Activated B cell treated with CpG ODN at 0.5 μM for 24 hours (primary cell): ENCODE measurements at places on chromosomes 16 and 17.

- DNase-seq = no peak
Measured at GRCh38 chr16:13992322-13992721, 72.4 kb downstream of the ERCC4 start.

- no peak for DNase-seq
Measured at GRCh38 chr17:31604936-31605335, 213.5 kb downstream of the RAB11FIP4 start.

GRCh38 chr17:12358477-12358876 is 307.2 kb upstream of the MYOCD start:
- DNase-seq = no peak

- no peak for DNase-seq
Measured at GRCh38 chr16:22052980-22053379, 39.4 kb upstream of the VWA3A start.

- no peak for DNase-seq
Measured at GRCh38 chr17:79005063-79005861, 4.3 kb downstream of the CANT1 start.

DNA sequence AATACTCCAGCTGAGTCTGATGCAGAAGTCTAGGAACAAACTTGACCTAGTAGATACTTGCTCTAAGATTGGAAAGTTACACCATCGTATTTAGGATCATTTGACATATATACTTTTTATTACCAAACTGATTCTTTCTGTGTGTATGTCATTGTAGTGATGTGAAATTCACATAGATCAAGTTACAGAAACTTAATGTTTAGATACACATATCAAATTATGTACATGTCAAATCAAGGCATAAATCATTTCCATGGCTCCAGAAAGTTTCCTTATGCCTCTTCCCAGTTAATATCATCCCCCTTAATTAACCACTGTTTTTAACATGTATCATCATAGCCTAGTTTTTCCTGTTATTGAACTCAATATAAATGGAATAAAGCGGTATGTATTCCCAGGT is 292.0 kb upstream of the CDH11 start:
- DNase-seq = no peak

DNA sequence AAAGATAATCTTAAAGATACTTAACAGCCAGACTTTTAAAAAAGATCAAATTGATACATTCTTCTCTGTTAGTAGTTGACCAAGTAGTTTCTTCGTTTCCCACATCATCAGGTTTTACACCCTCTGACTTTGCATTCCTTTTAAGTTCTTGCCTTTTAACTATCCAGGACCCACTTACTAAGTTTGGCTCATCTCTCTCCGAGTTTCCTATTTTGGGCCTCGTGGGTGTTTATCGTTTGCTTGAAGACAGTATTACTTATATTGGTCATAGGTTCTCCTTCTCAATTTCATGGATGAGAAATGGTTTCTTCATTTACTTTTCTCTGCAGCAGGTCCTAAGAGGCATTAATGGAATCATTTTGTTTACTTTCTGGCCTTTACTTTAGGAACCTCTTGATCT is 43.2 kb downstream of the RPA1 start:
- no peak for DNase-seq

- DNase-seq = no peak
Measured at GRCh38 chr16:64826374-64826773, 295.5 kb downstream of the CDH11 start.

GRCh38 chr16:57897996-57898395 is 72.9 kb downstream of the CNGB1 start:
- DNase-seq = no peak

DNA sequence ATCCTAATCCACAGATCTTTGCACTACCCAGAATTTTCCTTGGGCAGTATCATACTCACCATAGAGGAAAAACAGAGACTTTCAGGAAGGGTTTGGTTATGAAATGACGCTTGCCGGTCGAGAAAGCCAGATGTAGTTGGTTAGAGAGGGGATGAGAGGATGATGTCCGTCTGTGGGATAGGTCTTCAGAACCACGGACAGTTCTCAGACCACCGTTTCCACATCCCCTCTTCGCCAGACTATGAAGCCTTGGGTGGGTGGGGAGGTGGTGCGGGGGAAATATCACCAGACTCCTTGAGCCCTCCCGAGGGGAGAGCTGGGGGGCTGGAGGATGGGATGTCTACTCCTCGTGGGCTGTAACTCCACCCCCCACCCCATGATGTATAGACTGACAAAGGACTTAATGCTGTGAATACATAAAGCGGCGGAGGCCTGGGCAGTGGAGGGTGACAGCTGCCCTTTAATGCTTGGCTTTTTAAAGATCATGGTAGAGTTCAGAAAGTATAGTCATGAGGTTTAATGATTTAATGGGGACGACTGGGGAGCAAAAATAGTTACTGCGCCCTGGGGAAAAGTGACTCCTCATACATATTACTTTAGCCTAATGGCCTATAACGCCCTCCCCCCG is 96.6 kb downstream of the MRM1 start:
- no peak for DNase-seq

DNA sequence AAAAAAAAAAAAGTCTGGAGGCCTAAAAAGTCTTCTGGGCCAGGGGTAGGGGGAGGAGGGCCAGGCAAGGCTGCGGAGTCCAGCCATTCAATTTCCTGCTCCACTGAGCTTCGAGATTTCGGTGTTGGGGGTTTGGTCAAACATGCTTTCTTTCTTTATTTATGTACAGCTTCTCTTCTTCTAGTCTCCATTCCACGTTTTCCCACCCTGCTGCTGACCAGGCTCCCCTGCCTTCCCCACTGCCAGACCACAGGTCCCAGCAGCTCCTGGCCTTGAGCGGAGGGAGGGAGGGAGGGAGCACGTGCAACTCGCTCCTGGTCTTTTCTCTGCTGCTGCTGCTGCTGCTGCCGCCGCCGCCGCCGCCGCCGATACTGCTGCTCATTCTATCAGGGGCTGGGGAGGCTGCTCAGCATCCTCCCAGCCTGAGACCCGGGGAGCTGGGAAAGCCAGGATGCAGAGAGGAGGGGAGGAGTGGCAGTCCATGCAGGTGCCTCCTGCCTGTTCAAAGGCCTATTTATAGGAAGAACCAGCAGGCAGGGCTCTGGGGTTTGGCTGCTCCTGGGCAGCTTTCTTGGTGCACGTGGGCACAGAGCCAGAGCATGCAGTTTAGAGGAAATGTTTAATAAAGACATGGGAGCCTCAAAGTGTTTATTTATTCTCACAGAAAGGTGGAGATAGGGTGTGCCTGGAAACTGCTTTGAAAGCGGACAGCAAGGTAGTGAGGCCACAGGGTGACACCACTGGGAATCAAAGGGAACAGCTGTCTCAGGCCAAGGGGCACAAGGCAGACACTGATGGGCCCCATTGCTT is 23.4 kb upstream of the ZFHX3 start:
- no peak for DNase-seq

- no peak for DNase-seq
Measured at GRCh38 chr17:59381716-59382570, 50.5 kb downstream of the YPEL2 start.

DNA sequence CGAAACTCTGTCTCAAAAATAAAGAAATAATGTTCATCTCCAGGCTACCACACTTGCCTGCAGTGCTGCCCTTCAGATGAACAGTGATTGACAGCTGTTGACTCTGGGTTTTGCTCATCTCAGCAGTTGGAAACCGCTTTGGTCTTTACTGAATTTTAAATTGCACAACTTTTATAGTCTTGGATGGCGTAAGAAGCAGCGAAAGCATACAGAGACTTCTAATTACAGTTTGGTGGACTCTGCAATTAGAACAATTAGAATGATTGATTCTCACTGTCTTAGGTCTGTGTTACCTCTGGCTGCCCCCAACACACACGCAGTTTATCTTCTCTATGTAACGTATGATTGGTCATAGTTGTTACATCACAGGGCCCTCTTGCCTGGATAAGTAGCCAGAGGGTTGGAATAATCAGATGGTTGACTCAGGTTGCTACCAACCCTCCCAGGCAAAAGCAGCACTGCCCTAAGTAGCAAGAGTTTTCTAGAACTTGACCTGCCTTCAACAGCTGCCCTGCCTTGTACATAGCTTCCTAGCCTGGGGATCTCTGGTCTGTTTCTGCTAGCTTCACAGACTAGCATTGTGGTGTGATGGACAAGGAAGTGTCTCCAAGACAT is 1.9 kb upstream of the NAT9 start:
- DNase-seq = no peak

DNA sequence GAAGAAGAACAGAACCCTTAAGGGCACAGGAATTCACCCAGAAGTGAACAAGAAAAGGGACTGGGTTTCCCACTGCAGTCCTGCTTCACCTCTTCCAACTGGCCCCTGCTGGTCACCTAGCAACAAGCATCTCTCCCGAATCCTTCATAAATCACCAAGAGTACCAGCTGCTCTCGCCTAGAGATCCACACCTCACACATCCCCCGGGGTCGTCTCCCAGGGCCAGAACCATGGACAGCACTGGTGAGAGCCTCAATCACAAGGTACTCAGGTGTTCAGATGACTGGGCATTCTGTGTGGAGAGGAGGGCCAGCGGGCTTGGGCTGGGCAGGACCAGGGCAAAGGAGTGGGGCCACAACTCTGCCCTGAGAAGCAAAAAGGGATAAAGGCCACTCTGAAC is 65.9 kb downstream of the CCT6B start:
- DNase-seq = no peak

DNA sequence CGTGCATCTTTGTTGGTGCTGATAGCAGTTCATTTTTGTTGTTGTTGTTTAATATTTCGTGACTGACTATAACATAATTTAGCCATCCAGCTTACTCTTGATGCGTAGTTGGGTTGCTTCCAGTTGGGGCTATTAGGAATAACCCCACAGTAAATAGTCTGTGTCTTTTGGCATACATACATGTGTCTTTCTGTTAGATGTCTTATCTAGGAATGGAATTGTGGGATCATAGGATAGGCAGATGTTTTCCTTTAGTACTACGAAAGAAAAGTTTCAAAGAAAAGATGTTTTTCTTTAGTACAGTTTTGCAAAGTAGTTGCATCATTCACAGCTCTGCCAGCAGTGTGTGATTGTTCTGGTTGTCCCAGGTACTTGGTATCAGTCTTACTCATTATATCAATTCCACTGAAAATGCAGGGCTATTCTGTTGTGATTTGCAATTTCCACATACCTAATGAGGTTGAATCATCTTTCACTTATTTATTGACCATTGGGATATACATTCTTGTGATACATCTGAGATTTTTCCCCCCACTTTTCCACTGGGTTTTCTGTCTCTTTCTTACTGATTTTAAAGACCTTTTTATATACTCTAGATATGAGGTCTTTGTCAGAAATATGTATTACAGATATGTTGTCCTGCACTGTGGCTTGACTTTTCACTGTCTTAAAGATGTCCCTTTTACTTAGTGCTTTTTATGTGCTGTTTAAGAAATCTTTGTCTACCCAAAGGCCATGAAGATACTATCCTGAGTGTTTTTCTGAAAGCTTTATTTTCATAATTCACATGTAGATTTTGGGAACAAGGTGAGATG is 173.3 kb downstream of the MRTFB start:
- DNase-seq = no peak

- DNase-seq = no peak
Measured at GRCh38 chr17:63986821-63987220, 11.3 kb upstream of the PRR29 start.

DNA sequence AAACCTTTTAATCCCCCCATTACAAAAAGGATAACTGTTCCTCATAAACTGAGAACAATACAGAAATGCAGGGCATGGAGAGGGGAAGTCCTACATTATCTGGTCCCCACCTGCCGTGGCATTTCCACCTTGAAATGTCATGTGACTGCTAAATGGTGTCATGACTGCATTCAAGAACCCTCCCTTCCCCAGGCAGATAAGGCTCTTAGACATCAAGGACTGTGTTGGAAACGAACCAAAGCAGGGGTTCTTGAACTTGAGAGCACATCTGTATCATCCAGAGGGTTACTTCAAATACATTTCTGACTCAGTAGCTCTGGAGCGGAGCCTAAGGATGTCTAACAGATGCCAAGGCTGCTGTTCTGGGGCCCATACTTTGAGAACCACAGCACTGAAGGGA is 18.4 kb downstream of the CMTM3 start:
- DNase-seq = no peak

DNA sequence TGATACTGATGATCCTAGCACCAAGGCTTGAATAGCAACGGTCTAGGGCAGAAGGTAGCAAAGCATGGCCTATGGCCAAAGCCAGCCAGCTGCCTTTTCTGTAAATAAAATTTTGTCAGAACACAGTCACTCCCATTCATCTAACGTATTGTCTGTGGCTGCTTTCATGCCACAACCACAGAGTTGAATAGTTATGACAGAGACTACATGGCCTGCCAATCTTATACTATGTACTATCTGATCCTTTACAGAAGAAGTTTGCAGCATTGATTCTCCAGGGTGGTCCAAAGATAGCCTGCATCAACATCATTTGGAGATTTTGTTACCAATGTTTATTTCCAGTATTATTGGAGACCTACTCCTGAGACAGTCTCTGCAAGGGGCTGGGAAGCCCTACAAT is 19.9 kb upstream of the MMD start:
- DNase-seq = no peak

- no peak for DNase-seq
Measured at GRCh38 chr16:3591991-3592390, 14.8 kb upstream of the NLRC3 start.

DNA sequence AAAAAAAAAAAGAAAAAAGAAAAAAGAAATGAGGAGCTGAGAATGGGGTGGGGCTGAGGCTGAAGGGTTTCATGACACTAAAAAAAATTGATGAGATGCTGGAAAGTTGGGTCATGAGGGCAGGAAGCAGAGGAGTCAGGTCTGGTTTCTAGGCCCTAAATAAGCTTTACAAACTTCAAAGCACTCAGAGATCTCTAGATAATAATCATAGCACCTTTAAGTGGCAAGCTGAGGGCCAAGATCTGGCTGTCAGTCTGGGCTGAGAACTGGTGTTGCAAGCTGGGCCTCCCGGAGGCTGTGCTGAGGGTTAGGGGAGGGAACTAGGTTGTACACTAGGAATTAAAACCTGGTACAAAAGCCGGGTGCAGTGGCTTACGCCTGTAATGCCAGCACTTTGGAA is 6.4 kb downstream of the ZNF764 start:
- no peak for DNase-seq

DNA sequence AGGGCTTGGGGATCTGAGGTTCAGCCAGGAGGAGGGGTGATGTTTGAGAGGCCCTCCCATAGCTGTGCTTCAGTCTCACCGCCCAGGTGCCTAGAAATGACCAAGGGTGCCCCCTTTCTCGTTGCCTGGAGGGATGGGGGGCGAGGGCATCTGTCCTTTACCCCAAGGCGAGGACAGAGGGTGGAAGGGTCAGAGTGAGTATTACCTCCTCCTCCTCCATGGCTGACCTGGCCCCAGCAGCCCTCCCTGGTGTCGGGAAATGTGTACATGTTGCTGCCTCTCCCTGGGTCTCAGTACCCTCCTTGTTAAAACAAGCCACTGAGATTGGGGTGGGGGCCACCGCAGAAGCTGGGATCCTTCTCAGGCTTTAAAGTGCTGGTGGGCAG is 2.4 kb downstream of the NECAB2 start:
- no peak for DNase-seq

GRCh38 chr16:55651841-55652824 is 3.7 kb upstream of the SLC6A2 start:
- no peak for DNase-seq
